Urothelium cell line (cell line): ENCODE measurements at places on chromosomes 2 and 18.

- no peak for DNase-seq
These were observed 3.4 kb downstream of the MBD1 start for GRCh38 chr18:50277942-50278341.

- no peak for DNase-seq
These were observed 102.5 kb upstream of the PIEZO2 start for GRCh38 chr18:11251891-11252270.

- DNase-seq = no peak
These were observed 35.8 kb upstream of the MARCO start for GRCh38 chr2:118906186-118906585.

DNA sequence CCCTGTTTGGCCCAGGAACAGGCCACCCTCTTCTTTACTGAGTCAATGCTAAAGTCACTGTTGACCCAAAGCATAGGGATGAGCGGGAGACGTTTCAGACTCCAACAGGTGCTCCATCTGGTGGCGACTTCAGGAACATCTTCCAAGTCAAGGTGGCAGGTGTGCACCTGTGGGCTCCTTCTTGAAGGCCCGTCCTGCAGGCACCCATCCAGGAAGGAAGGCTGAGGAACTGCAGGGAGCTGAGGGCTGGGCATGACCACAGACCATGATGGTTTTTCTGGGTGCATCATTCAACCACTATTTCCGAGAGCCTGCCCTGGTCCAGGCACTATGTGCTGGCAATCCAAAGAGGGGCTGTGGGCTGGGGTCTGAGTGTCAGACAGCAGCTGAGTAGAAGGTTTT is 142.8 kb downstream of the NDUFA10 start:
- DNase-seq = no peak

DNA sequence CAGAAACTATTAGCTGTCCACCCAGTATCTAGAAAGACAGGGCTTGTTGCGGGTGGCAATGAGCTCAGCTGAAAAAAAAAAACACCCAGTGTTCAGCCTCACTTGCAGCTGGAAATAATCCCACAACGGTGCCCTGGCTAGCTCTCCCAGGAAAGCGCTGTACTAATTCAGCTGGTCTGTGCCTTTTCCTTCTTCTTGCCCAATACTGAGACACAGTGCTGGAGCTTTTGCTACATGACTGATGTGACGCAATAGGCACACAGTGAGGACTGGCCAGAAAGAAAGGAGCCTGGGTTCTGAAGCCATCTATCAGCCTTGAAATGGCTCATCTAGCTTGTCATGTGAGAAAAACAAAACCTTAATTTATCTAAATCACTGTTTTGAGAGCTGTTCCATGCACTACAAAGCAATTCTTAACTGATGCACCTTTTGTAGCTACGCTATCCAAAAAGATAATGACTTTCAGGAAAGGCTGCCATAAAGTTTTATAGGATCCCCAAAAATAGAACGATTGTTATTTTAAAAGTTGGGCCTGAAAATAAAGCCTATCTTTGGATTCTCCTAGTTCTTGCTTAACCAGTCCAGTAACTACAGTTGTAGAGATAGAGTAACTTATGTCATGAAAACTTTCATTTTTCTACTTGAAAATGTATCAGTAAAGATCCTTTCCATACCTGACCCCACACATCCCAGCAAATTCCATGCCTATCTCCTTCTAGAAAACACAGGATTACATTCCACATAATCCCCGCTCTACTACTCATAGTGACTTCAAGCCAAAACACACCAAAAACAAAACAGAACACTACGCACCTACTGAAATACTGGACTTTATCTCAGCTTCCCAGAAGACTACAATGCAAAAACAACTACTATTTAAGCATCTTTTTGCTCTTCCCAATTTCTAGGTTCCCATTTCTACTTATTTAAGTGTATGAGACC is 15.9 kb downstream of the KIDINS220 start:
- no peak for DNase-seq

DNA sequence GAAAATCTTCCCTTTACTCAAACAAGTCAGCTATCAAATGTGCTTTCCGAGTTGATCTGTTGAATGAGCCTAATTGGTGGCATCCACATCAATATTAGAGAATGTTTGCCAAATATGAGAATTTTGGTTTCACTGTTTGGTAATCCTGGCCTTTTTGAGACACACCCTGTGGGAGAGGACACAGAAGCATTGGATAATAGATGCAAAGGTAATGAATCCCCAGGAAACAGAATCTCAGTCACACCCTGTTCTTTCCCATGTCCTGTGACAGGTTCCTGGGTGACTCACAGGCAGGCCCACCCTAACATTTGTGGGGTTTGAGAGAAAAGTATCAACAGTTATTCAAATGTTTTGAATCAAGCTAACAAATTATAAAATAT is 99.8 kb upstream of the PELI1 start:
- DNase-seq = no peak
